Thoracic aorta (tissue), 2 donors: ENCODE measurements at places on chromosomes 4 and X. TPM values are rescaled to one million over a fixed set of nuclear protein-coding genes. Genes with fewer than 3 reads are reported as not detected.

RASGEF1B gene
- 42.0 TPM for total RNA-seq

ZNF185 gene
- total RNA-seq, result 8.5 TPM

MAGEB1 gene
- not detected for total RNA-seq

PCDH18 gene
- 31.0 TPM for total RNA-seq

CMC4 gene
- 11.9 TPM for total RNA-seq

DHRSX gene
- 16.8 TPM for total RNA-seq

MAGEB2 gene
- not detected for total RNA-seq

GRCh38 chr4:86965019-86965976 is 30.5 kb downstream of the AFF1 start:
- DNase-seq, result no peak

DNA sequence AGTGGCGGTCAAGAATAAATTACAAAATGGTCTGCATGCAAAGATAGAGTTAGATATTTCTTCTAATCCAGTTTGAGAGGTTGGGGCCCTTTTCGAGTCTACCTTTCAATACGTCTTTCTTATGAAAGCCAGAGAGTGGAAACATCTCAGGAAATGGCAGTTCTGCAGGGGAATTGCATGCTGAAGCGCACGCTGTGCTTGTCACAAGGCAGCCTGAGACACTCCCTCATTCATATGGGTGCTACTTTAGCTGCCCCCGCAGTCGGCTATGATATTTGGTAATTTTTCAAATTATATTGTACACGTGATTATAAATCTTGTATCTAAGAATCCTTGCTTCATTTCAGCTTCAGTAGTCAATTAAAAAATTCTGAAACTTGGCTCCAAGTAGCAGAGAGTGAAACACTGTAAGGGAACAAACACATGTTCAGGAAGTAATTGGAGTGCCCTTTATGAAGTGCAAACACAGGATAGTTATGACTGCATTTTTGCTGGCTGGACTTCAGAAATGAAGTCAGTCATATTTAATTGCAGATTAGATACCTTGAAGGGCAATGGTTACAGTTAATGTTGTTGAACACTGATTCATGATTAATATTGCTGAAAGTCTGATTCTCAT is 145.5 kb upstream of the NAP1L5 start:
- DNase-seq, result no peak

DNA sequence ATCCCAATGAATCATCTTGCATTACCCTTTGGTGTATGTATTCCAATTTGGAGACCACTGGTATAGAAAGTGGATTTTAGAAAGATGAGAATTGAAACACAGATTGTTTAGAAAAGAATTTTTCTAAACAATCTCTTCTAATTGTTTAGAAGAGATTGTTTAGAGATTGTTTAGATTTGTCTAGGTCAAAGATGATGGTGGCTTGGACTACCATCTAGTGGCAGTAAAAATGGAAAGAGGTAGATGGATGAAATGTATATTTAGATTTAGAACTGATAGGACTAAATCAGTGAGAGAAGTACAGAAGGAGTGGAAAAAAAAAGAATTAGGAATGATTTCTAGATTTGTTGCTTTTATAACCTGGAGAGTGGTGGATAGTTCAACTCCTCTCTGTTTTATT is 70.6 kb downstream of the ARSJ start:
- DNase-seq, result no peak

GRCh38 chrX:153491351-153491914 is 3.3 kb upstream of the BGN start:
- DNase-seq, result no peak

GRCh38 chr4:47194036-47194737 is 162.8 kb downstream of the GABRB1 start:
- DNase-seq, result no peak

DNA sequence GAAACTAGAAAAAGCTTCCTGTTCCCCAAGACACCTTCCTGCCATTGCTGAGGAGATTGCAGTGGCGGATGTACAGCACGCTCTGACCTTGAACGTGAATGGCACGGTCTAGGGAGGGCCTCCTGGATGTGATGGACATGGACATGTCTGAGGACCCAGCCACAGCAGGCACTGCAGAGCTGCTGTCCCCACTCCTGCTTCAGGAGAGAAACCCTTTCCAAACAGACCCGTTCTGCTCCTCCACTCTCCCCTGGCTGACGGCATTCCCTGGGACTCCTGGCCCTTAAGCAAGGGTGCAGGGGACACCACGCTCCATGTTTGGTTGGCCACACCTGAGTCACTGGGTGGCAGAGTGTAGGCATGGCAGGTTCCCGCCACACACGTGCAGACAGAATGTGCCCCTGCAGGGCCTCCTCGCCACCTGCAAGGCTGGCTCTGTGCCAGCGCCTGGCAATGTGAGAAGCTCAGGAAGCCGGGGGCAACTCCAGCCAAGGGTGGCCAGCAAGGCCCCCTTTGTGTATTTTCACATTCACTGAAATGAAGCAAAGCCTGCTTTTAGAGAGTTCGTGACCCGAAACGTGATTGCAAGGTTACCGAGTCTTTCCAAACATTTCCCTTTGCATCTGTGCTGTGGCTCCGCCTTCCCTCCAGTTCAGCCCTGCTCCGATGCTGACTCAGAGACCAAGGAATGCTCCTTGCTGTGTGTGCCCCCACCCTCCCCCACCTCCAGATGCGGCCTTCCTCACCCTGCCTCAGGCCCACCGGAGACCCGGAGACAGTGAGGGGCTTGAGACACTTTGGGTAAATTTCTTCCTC is 46.1 kb downstream of the HTRA3 start:
- no peak for DNase-seq

GRCh38 chrX:149371986-149372385 is 133.1 kb downstream of the IDS start:
- no peak for DNase-seq

- no peak for DNase-seq
These were observed 38.7 kb downstream of the GABRA4 start for GRCh38 chr4:46954643-46955042.

GRCh38 chr4:161696944-161697343 is 466.9 kb downstream of the FSTL5 start:
- DNase-seq, result no peak

DNA sequence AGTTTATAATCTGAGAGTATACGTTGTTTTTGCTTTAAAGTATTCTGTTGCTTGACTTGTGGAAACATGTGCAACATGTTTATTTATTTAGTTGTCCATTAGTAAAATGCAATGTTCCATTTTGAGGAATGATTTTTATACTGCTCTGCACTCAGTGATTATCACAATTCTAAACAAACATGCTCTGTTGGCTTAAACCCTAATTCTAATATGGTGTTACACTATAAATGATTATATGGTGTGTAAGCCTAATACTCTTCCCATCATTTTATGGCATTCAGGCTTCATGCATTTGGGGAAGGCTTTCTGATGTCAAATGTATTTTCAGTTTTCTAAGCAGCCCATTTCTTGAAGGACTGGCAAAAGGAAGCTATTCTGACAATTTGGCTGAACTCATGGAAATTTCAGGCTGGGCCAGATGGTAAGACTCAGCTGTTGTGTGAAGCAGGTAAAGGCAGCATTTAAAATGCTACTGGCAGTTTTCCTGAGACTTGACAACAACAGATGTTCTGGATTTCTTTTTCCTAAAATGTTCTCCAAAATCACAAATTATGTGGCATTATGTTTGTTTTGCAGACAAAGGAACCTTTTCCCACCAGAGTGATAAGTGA is 336.7 kb upstream of the GNPDA2 start:
- DNase-seq, result no peak

DNA sequence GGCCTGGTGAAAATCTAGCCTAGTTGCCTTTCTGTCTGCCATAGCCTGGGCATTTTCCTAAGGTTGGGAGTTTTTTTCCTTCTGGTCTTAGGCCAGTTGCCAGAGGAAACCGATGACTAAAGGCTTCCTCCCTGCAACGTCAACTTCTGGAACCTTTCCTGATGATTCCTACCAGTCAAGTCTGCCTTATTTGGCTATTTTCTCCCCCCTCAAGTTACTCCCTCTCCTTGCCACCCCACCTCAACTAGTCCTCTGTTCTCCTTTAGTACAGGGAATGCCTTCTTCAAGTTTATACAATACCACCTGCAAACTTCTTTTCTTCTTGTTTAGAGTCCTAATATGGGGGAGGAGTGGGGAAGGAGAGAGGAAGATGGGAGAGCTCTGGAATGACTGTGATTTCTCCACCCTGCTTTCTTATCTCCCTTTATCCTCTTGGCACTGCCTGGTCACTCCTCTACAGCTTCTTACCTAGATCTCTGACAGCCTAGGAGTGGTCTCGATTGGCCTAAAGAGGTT is 10.6 kb downstream of the MSN start:
- no peak for DNase-seq

- no peak for DNase-seq
These were observed 168.2 kb downstream of the C4orf33 start for GRCh38 chr4:129264008-129264657.

DNA sequence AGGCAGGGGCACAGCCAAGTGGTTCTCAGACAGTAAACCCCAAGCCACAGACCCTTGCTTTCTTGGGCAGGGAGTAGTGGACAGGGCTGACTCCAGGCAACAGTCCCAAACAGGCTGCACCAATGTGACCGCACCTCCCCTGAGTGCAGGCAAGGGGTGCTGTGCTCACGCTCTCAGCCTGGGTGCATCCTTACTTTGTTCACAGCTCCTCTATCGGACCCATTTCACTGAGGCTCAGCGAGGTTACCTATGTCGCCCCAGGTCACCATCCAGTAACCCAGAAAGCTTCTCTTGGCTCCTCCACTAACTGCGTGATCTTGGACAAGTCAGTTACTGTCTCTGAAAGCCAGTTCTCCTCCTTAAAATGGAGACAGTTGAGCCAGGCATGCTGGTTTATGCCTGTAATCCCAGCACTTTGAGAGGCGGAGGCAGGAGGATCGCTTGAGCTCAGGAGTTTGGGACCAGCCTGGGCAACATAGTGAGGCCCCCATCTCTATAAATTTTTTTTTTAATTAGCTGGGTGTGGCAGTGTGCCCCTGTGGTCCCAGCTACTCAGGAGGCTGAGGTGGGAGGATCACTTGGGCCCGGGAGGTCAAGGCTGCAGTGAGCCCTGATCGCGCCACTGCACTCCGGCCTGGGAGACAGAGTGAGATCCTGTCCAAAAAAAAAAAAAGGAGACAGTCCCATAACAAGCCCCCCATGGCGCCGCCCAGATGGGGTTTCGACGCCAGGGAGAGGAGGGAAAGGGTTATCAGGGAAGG is 823 bp upstream of the MAN2B2 start:
- no peak for DNase-seq

GRCh38 chr4:189414021-189414420 is 526.7 kb upstream of the FRG1 start:
- no peak for DNase-seq

DNA sequence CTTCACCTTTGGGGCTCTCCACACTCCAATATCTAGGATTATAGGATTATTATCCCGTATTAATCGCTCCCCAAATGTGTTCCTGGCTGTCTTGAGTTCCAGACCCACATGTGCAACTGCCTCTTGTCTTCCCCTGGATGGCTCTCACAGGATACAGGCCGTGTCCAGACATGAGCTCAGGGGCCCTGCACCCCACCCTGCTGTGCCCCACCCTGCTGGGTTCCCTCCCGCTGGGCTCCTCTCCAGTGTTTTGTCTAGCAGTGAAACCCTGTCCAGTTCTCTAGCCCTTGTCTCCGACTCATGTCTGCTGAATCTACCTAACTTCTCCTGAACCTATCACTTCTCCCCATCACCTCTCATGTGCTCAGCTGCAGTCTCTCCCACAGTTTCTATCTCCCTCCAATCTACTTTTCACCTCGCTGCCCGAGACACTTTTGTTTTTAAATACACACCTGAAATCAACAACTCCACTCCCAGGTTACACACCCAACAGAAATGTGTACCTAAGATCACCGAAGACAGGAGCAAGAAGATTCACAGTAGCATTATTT is 2.0 kb downstream of the RNF212 start:
- DNase-seq, result no peak
